Activated naive CD8-positive, alpha-beta T cell treated with anti-CD3 and anti-CD28 coated beads, Interleukin-2, amount 10 ng/mL, durations not matched to agents 7 days and 5 days (primary cell): ENCODE measurements at places on chromosomes 16 and 17. TPM values are rescaled to one million over a fixed set of nuclear protein-coding genes. Genes with fewer than 3 reads are reported as not detected.

- no peak for DNase-seq
These were observed 19.7 kb downstream of the FOXL1 start for GRCh38 chr16:86597880-86598606.

DNA sequence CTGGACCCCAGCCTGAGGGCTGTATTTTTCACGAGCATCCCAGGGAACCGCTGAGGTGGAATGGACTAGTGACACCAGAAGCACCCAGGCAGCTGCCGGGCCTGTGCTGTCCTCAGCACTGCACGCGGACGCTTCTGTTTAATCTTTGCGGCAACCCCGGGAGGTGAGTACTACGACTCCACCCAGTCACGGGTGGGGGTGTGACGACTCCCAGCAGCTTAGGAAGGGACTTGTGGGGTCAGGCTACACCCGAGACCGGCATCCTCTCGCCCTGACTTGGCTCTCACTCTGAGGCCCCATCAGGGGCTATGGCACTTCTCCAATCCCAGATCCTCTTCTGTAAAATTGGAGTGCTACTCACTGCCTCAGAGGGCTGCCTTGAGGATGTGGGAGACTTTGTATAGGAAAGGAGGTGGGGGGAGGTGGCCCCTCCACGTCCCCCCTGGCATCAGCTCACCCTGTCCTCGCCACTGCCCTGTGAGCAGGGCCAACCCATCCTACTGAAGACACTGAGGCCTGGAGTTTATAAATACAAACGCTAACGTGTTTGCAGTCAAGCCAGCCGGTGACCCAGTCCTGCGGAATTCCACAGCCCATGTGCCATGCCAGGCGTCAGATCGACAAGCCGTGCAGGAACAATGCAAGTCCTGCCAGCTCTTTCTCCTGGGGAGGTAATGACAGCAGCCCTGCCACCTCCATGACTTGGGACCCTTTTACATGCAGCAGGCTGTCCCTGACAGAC lies 44.4 kb downstream of the PPL start:
- no peak for DNase-seq

Gene CRISPLD2
- total RNA-seq: 0.31 TPM

Gene KCNH4
- total RNA-seq: 0.09 TPM
